ENCODE measurements at places on chromosomes 7 and 10. TPM values are rescaled to one million over a fixed set of nuclear protein-coding genes. Genes with fewer than 3 reads are reported as not detected.

The PAX4 gene
- not detected for total RNA-seq

The AMZ1 gene
- 2.0 TPM for total RNA-seq

The BMS1 gene
- 12.8 TPM for total RNA-seq

The SCART1 gene
- total RNA-seq: 7.3 TPM

The CTTNBP2 gene
- 15.9 TPM for total RNA-seq

The CNPY1 gene
- total RNA-seq: not detected

The CTAGE4 gene
- not detected for total RNA-seq

The ANKMY2 gene
- 13.5 TPM for total RNA-seq

Data from aorta (tissue), 5 donors.